Mucosa of descending colon (tissue), 3 donors: ENCODE measurements at places on chromosomes 6 and 20. TPM values are rescaled to one million over a fixed set of nuclear protein-coding genes. Genes with fewer than 3 reads are reported as not detected.

The MED20 gene
- 21.2 TPM for total RNA-seq

The GFRAL gene
- not detected for total RNA-seq

The PLCB1 gene
- 7.2 TPM for total RNA-seq

The LINC00237 gene
- total RNA-seq, result not detected

The EYA4 gene
- total RNA-seq, result 0.41 TPM
